Activated T-cell treated with anti-CD3 and anti-CD28 coated beads, Interleukin-2, amount 50 U/mL, for 4 hours (primary cell): ENCODE measurements at places on chromosomes 11 and 22. TPM values are rescaled to one million over a fixed set of nuclear protein-coding genes. Genes with fewer than 3 reads are reported as not detected.

DNA sequence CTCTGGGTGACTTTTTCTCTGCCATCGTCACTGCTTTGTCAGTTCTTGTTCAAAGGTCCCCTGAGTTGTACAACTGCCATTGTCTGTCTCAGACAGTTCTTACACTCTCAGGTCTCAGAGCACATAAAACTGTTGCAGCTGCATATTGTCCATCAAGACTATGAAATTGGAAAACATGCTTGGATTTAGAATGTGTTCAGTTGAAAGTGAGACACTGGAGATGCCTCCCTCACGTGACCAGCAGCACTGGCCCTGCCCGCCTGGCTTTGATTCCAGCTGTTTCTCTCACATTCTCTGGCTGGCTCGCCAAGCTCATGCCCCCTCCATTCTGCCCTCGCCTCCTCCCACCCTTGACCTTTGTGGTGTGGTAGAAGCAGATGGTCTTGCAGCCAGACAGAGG, 244.2 kb downstream of the NTM start:
- no peak for DNase-seq

DNA sequence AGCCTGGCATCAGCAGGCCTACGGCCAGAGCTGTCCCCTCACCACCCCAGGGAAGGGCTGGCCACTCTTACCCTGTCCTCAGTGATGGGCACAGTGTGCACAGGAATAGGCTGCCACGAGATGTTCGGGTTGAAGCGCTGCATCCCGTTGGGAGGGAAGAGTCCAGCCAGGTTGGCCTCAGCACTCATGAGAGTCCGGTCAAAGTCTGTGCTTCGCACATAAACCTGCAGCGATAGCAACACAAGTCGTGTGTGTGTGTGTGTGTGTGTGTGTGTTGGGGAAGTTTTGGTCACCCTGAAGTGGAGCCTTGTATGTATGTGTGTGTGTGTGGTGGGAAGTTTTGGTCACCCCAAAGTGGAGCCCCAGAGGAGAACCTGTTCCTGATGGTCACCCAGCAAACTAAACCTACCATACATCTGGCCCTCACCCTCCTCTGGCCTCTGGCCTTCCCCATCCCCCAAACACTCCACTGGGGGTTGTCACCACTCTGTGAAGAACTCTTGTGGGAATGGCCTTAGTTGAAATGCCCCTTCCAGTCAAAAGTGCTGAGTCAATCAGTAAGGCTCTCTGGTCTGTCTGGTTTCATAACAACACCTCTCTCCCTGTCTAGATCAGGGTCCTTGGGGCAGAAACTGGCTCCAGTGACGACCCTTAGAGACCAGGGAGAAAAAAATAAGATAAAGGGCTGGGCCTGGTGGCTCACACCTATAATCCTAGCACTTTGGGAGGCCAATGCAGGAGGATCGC, 2.8 kb downstream of the ACP2 start:
- DNase-seq, result no peak

- no peak for DNase-seq
Measured at GRCh38 chr11:32895471-32895870, 2.9 kb downstream of the QSER1 start.

DNA sequence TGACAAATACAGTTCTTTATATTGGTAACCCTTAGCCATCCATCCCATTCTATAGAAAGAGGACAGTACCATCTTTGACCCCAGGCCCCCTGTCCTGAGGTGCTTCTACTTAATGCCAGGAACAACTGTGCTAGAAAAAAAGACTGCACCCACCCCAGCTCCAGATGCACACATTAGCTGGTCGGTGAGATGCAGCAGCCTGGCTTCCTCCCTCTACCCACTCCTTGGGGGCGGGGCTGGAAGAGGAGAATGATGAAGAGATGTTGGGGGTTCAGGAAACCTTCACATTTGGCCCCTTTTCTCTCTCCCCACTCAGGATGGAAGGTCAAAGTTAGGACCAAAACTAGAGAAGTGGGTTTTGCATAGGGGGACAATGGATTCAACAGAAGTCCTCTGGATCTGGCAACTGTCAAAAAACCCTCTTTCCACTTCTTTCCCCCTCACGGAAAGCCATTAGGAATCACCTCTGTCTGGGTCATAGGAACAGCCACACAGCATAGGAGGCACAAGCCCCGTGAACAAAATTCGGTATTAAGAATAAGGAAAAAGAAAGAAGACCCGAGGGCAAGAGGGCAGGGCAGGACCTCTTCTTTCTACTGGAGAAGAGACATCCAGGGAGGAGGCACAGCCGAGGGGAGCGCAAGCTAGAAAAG, 755 bp downstream of the NRIP3 start:
- DNase-seq, result no peak

DNA sequence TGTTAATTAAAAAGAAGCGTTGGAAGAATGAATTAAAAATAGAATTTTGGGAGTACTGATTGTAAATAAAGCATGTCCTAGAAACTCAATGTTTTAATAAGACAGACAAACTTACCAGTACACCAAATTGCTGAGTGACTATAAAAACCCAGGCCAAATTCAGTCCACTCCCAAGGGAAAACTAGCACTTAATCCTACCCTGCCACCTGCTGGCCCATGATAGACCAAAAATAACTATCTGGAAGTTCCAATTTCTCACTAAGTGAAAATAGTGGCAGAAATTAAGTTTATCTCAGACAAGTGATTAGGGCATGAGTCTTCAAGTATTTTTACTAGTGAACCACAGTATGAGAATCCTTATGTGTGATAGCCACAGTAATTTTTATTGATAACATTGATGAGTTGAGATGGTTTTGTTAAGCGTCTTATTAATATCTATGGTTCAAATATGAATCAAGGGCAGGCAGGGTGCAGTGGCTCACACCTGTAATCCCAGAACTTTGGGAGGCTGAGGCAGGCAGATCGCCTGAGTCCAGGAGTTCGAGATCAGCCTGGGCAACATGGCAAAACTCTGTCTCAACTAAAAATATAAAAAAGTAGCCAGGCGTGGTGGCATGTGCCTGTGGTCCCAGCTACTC, 9.8 kb upstream of the DDX10 start:
- no peak for DNase-seq

GRCh38 chr11:9211322-9211721, 53.8 kb downstream of the DENND5A start:
- DNase-seq, result no peak

DNA sequence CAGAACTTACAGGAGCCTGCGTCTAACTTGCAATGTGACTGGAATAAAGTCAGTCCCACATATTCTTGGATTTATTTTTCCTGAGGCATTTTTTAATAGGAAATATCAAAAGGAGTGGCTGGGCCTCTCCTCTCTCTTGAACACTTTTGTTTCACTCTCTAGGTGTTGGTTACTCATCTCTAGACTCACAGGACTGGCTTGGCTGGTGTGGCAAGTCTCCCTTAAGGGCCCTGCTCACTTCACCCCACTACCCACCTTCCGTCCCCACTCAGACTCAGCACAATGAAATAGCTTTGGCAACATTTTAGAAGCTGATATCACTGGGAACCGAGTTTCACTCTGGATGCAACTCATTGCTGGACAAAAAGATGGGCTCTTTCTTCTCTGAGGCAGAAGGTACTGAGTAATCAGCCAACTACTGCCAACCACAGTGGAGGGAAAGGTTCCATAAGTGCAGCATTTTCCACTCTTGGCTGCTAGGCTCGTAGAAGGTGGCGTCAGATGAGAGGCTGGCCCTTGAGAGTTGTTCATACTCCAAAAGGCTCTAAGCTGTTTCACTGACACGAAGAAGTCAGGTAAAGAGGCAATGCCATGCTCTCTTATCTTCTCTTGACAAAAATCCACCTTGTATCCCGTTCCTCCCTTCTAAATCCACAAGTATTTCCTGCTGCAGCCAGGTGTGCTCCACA, 390.6 kb downstream of the SOX6 start:
- DNase-seq, result no peak

GRCh38 chr11:71212871-71213559, 39.4 kb downstream of the SHANK2 start:
- no peak for DNase-seq

GRCh38 chr11:86159581-86159891, 85.0 kb upstream of the EED start:
- DNase-seq, result no peak

DNA sequence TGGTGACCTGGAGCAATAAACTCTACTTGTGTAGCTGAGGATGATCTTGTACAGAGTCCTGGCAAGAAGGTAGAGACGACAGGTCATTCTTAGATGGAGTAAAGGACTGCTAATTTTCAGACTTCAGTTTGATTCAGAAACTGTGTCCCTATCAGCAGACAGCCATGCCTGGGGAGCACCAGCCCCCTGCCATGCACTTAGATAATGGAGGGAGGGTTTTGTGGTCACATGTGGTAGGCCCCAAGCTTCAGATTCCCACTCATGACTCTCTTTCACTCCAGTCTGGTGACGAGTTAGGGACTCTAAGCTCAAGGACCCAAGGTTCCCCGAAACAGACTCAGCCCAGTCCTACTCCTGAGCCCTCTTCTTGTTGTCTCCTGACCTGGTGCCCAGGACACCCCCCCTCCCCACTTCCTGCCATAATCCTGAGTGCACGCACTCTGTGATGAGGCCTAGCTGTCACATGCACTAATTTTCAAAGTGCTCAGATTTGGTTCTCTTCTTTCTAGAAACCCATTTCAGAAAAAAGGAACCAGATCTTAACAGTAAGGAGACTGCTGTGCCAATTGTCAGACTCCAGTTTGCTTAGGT, 10.2 kb upstream of the AMPD3 start:
- no peak for DNase-seq

DNA sequence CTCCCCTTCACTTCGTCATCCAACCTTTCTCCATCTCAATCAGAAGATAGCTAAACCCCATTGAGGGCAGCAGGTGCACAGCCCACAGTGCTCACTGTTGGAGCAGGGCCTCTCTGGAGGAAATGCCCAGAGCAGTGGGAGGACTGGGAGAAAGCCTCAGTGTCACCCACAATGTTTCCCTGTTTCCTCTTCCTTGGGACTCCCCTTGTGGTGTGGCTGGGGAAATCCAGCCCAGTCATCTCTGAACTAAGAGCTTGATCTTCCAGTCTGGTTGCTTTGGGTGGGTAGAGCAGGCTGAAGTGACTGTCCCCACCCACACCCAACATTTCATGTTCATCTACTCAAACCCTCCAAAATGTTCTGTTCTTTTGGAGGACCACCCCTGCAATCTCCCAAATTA, 29.8 kb upstream of the EED start:
- DNase-seq, result no peak

LRRC56 gene
- total RNA-seq, result 1.7 TPM

SLC25A18 gene
- not detected for total RNA-seq

GLYATL1 gene
- total RNA-seq, result not detected

OR5A1 gene
- total RNA-seq, result not detected

APOBEC3B gene
- 1.1 TPM for total RNA-seq

UBQLN3 gene
- total RNA-seq, result not detected

SYTL2 gene
- 2.7 TPM for total RNA-seq

MAJIN gene
- not detected for total RNA-seq

GAS2 gene
- total RNA-seq, result 1.5 TPM

TIGD3 gene
- 0.50 TPM for total RNA-seq

SLC22A8 gene
- not detected for total RNA-seq
